ENCODE measurements at places on chromosomes 11 and 22. TPM values are rescaled to one million over a fixed set of nuclear protein-coding genes. Genes with fewer than 3 reads are reported as not detected.

The OR2D2 gene
- total RNA-seq: 1.4 TPM

The DESI1 gene
- total RNA-seq: 31.6 TPM

The NRXN2 gene
- total RNA-seq: 8.4 TPM

The SLC22A9 gene
- not detected for total RNA-seq

The UBE2L6 gene
- total RNA-seq: 39.4 TPM

All from placental pericyte (primary cell).